AG09309 (cell line): ENCODE measurements at places on chromosomes 13 and 19.

DNA sequence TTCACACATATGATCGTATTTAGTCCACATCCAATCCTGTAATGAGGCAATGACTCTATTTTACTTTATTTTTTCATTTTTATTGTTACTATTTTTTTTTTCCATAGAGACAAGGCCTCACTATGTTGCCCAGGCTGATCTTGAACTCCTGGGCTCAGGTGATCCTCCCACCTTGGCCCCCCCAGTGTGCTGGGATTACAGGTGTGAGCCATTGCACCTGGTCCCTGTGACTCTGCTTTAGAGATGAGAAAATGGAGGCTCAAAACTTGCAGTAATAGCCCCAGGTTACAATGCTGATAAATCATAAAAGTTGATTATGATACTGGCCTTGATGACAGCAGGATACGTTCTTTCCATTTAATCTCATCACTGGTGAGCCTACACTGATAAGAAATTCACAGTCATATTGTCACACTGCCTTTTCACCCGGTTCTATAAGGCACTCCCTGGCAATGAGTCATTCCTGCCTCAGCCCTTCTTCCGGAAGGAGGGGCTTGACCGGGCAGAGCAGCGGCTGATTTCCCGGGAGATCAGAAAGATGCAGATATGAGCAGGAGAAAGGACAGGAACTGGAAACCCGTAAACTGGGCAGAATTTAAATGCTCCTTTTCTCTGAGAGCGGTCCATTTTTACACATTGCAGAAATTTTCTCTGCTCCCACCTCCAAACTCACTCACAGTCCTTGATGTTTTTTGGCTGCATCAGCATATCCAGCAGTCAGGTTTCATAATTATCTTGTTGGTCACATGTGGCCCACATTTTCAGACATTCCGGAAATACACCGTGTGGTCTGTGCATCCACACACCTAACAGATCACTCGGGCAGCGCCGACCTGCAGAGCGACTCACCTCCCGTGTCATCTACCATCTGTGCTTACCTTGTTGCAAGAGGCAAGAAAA lies 616.4 kb downstream of the EFNB2 start:
- no peak for DNase-seq

GRCh38 chr19:32339988-32340874 lies 5.2 kb upstream of the ZNF507 start:
- no peak for DNase-seq

- no peak for DNase-seq
These were observed 4.0 kb upstream of the MAST3 start for GRCh38 chr19:18093439-18094161.

GRCh38 chr19:39083983-39084731 lies at the start of gene ACP7:
Gene ACP7, plus strand, starts transcription at chr19:39084368. Its CDS starts 902 bp downstream, at chr19:39085270.
- DNase-seq = no peak

DNA sequence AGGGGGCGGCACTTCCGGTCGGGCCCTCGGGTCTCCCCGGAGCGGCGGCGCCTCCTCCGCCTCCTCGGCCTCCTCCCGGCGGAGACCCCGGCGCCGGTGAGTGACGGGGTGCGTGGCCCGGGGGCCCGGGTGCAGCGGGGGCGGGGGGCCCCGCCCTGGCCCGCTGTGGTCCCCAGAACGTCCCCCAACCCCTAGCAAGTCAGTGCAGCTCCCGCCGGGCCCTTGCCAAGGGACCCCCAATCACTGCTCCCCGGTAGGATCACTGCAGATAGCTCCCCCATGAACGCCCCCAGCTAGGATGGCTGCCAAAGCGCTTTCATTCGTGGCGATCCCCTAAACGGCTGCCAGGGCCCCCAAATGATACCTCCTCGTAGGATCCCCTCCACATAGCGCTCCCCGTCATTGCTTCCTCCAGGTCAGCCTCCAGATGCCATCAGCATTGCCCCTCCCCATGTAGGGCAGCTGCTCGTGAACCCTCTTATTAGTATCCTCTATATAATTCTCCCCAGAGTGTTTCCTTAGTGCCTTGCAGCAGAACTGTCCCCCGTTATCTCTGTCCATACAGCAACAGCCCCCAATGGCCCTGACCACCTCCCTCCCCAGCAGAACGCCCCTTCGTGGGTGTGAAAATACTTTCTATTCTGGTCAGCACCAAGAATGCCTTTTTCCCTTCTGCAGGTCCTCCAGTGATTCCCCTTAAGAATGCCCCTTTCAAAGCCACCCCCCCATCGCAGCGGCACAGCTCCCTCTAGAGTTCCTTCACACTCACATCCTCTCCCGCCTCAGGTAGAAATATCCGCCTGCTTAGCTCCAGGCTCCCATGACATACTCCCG lies at the start of gene ZNF865:
ZNF865 (plus strand) TSS at position 11 of the 834 bp plus-strand sequence. CDS start 7,972 bp downstream, outside the sequence.
- no peak for DNase-seq

DNA sequence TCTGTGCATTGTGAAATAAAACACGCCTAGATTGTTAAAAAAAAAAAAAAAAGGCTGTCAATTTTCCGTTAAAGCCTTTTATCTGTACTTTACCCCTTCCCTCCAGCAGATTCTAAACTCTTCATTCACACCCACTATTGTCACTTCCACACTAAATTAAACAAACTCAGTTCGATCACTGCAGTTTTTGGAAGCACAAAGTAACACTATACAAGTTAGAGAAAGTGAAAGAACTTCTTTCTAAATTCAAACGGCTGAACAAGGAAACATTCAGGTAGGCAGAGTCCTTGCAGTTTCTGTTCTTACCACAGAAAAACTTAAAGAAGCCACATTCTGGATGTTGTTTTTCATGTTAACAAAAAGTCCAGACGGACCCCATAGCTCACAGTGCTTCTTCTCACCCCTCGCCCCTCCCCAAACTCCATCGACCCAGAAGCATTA lies 27.5 kb upstream of the UBE2L5 start:
- no peak for DNase-seq

DNA sequence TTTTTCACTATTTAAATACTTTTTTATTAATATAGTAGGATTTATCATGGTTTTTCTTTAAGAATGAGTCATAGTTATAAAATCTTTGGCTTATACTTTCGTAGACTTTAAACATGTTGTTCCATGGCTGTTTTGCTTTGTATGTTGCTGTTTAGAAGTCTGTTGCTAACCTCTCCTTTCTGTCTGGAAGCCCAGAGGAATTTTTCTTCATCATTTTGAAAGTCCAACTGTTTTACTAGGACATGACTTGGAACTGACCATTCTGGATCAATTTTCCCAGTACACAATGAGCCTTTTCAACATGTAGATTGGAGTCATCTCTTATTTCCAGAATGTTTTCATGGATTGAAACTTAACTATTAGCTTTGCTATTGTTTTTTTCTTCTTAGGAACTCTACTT lies 7.9 kb downstream of the CAB39L start:
- DNase-seq = no peak

- DNase-seq = no peak
These were observed 25.7 kb upstream of the SERP2 start for GRCh38 chr13:44347949-44348348.

DNA sequence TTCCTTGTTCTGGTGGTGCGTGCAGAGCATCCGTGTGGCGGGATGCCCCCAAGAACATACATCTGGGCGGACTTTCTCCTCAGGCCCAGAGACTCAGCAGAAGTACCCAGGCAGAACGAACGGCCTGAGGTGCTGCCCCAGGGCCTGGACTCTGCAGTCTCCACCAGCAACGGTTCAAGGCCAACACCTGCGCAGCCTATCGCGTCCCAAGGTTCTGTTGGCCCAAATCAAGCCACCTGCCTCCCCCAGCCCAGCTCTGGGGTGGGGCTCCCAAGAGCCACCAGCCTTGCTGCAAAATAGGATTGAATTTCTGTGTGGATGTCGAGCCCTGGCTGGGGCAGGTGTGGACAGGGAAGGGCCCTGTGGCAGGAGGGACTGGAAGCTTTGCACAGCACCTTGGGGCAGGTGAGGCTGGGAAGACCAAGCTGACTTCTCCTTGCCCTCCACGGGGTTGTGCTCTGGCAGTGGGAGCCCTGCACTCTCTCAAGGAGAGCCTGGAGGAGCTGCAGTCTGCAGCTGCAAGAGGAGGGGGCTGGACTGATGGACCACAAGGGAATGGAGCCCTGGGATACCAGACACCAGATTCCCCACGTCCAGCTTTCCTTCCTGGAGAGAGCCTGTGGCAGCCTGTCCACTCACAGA lies 146.9 kb downstream of the ZNF536 start:
- no peak for DNase-seq

- DNase-seq = no peak
These were observed 102.5 kb downstream of the GADD45B start for GRCh38 chr19:2578391-2578890.

DNA sequence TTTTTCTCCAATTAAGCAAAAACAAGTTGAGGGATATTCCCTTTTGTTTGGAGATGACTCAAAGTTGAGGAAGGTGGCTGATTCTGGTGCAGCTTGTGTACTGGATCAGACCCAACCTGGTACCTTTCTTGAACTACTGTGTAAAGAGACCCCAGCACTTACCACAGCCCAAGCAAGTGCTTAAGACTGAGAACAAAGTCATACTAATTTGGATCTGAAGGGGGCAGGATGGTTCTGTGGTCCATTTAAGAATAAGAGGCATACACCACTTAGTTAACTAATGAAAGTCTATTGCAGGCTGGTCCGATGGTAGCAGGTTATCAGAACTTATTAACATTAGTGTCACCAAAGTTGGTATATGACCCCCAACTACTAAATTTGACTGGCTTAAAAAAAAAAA lies 6.3 kb downstream of the THSD1 start:
- no peak for DNase-seq

GRCh38 chr19:14540741-14541525 lies 11.5 kb downstream of the TECR start:
- DNase-seq = no peak

DNA sequence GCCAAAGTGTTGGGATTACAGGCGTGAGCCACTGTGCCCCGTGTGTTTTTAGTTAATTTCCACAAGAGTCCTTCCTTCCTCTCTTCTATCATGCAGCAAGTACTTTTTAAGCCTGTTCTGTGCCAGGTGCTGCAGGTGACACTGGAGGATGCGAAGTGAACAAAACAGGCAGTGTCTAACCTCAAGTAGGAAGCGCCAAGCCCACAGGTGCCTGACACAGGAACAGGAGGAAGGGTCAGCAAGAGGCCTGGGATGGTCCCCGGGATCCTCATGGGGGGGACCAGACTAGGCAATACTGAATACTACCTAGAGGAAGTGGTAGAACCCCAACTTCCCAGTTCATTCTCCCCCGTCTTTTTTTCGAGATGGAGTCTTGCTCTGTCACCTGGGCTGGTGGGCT lies 1.8 kb upstream of the CALR start:
- DNase-seq = no peak
